ENCODE measurements at places on chromosomes 6 and 20. TPM values are rescaled to one million over a fixed set of nuclear protein-coding genes. Genes with fewer than 3 reads are reported as not detected.

MAP7 gene
- total RNA-seq: under 0.01 TPM

ATP6V1G2 gene
- 1.0 TPM for total RNA-seq

PSORS1C1 gene
- under 0.01 TPM for total RNA-seq

SYCP2 gene
- 3.7 TPM for total RNA-seq

CYP24A1 gene
- 1.0 TPM for total RNA-seq

AHI1 gene
- 29.7 TPM for total RNA-seq

DOK5 gene
- 31.3 TPM for total RNA-seq

PLG gene
- total RNA-seq: 2.6 TPM

PPARD gene
- 2.6 TPM for total RNA-seq

TMEM244 gene
- total RNA-seq: not detected

TBX18 gene
- 22.4 TPM for total RNA-seq

ZNF76 gene
- 16.7 TPM for total RNA-seq

RNF39 gene
- not detected for total RNA-seq

ESR1 gene
- total RNA-seq: 1.0 TPM

MED23 gene
- total RNA-seq: 35.0 TPM

RFX6 gene
- total RNA-seq: not detected

KCNQ2 gene
- total RNA-seq: 1.6 TPM

NEURL2 gene
- 13.0 TPM for total RNA-seq
